ENCODE measurements at places on chromosomes 12 and 14.

DNA sequence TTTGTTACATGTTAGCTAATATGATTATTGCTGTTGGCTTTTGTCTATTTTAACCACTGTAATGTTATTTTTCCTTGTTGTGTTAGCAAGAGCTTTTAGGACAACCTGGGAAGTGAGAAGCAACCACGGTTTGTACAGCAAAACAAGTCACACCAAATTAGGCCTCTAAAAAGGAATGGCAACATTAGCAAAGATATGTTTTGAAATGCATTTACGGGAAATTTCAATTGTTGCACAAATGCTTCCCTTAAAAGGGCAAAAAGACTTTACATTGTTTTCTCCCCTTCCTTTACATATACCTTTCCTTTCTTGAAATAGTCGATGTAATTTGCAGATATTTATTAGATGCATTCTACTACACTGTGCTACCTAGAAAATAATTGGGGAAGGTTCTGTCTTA lies 4.1 kb upstream of the LTA4H start:
- DNase-seq = no peak

DNA sequence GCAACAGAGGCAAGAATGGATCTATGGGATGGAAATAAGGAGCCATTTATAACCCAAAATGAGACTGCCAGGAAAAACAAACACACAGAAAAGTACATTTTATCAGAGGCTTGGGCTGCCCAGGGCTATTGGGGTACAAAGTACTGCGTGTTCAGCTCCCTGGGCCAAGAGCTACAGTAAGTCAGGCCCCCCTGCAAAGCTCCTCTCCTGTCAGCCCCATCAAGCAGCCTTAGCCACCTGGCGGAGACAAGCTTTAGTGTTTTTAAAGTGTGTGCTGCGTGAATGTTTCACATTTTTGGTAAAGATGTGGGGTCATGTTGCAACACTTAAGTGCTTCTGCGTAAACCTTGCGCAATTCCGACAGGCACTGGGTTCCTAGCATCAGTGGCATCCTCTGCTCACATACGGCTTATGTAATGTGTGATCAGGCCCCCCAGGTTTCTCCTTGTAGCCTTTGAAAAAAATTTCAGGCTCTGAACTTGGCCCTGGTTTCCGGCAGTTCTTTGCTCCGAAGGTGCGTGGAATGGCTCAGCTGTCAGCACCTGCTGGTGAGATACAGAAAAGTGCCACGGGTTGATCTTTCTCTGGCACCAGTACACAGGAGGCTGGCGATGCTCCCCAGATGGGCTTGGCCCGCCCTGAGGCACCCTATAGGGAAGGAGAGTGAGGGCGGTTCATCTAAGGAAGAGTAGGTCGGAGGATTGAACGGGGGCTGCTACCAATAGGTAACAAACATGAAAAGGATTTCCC lies 198.7 kb upstream of the EEA1 start:
- no peak for DNase-seq

GRCh38 chr12:98355322-98355721 lies 160.1 kb upstream of the TMPO start:
- no peak for DNase-seq

GRCh38 chr14:99968191-99968920 lies 96.9 kb upstream of the EVL start:
- DNase-seq = no peak

DNA sequence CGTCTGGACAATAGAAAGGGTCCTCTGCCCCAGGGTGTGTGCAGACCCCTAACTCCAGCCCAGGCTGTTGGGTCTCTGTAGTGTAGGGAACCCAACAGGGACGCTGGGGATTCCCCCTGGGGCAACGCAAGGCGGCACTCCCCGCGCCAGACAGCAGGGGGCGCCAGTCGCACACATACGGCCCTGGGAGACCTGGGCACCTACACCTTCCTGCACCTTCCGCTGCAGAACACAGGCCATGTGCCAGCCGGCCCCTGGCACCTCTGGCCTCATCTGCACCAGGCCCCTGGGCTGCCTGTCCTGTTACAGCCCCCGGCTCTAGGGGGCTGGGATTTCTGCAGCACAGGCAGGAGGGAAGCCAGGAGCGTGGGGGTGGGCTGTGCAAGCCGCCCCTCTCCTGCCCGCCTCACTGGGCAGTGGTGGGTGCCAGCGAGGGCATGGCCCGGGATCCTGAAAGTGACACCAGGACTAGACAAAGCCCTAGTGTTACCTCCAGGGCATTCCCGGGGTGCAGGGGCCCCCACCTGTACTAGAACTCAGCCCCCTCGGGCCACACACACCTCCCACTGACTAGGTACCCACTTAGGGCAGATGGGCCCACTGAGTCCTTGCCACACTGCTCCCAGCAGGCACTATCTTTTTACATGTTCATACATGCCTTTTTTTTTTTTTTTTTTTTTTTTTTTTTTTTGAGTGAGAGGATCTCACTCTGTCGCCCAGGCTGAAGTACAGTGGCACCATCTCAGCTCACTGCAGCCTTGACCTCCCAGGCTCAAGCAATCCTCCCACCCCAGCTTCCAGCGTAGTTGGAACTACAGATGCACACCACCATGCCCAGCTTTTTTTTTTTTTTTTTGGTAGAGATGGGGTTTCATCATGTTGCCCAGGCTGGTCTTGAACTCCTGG lies 37.5 kb downstream of the CCNK start:
- no peak for DNase-seq

GRCh38 chr14:32756173-32756572 lies 182.5 kb upstream of the NPAS3 start:
- no peak for DNase-seq

- DNase-seq = no peak
Observed at GRCh38 chr12:70929029-70929428, 8.5 kb upstream of the PTPRR start.

DNA sequence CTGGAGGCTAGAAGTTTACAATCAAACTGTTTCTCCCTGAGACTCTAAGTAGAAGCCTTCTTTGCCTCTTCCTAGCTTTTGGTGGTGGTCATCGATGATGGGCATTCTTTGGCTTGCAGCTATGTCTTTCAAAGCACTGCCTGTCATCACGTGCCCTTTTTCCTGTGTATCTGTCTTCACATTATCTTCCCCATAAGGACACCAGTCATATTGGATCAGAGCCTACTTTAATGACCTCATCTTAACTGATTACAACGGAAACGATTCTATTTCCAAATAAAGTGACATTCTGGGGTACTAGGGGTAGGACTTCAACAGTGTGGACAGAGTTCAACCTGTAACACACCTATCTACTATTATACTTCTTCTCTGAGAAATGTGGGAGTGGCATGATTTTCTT lies 31.1 kb upstream of the IFNG-AS1 start:
- DNase-seq = no peak

- DNase-seq = no peak
Observed at GRCh38 chr14:68816943-68817430, 24.1 kb upstream of the ZFP36L1 start.

DNA sequence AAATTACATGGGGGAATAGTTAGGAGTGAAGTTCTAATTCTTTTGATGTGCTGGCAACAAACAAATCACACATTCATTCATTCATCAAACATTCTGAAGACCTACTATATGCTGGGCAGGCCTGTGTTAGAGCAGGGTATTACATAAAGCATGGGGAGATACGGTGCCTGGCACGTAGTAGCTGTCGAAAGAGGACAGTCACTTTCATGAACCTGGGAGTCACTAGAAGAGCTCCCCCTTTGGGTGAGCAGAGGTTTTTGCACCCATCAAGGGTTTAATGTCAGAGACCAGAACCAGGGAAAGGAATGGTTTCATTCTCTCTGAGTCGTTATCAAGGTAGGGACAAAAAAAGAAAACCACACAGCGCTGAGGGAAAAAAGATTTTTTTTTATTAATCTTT lies 10.0 kb downstream of the LHX5 start:
- no peak for DNase-seq

GRCh38 chr12:31797230-31797872 lies 68.5 kb upstream of the AMN1 start:
- no peak for DNase-seq

- DNase-seq = no peak
Observed at GRCh38 chr12:110927546-110927945, 7.2 kb upstream of the MYL2 start.

- no peak for DNase-seq
Observed at GRCh38 chr12:18383203-18383602, 121.9 kb downstream of the PIK3C2G start.

- no peak for DNase-seq
Observed at GRCh38 chr14:104940526-104941150, 16.0 kb downstream of the PLD4 start.

DNA sequence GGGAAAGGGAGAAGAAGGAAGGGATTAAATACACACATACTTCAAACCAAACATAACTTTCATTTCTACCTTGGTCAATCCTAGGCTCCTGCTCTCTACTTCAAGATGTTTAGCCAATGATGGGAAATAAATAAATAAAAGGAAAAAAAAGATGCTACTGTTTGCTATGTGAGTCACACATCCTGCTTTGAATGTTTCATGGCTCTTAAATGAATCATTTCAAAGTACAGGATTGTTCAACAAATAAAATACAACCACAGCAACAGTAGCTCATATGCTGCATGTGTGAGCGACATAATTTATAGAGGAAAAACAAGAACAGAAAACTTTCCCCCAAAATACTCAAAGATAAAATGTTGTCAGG lies 54.3 kb upstream of the NPFF start:
- no peak for DNase-seq

DNA sequence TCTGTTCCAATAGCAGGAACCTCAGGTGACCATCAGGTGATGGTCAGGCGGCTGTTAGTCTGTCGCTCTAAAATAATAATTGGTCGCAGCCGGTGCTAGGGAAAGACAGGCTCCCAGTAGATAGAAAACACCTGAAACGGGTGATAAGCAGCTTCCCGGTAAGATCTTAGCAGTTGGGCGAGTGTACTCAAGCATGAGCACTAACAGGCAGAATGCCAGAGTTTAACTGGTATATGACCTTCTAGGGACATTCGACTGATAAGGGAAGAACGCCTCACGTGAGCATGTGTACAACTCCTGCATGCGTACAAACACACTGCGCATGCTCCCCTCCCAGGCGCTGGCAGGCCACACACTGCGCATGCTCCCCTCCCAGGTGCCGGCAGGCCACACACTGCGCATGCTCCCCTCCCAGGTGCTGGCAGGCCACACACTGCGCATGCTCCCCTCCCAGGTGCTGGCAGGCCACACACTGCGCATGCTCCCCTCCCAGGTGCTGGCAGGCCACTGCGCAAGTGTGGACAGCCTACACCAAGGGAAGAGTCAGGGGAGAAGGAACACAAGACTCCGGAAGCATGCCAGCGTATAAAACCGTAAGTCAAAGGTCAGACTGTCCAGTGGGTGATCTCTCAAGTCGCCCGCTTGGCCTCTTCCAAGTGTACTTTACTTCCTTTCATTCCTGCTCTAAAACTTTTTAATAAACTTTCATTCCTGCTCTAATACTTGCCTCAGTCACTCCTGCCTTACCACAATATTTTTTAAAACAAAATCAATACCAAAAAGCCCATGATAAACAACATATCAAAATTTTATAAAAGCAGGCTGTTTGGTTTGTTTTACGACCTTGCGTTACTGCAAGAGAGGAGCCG lies 24.5 kb downstream of the GPRC5D start:
- DNase-seq = no peak

- no peak for DNase-seq
Observed at GRCh38 chr12:11688831-11689230, 39.4 kb downstream of the ETV6 start.

GRCh38 chr12:110768960-110769359 lies 26.3 kb upstream of the PPP1CC start:
- DNase-seq = no peak

- peak; percentile 56 for DNase-seq
Observed at GRCh38 chr12:115000038-115000437, 316.1 kb upstream of the TBX3 start.

DNA sequence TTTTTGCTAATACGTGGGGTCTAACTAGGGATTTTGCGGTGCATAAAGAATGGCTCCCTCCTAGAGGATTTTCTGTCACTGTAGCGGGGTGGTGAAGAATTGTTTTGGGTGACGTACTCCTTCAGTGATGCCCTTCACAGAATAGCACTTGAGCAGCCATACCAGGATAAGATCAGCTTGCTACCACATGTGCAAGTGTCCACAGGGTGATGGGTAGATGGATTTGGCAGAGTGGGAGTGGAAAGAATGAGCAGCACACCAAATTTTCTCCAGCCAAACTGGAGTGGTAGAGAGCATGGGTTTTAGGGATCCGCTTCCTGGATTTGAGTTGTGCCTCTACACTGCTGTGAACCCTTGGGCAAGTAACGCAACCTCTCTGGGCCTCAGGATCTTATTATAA lies 2.3 kb downstream of the TCP11L2 start:
- DNase-seq = no peak

- DNase-seq = no peak
Observed at GRCh38 chr12:65784289-65785015, 39.8 kb upstream of the HMGA2 start.

GRCh38 chr12:54870617-54871016 lies 16.3 kb downstream of the MUCL1 start:
- no peak for DNase-seq

- no peak for DNase-seq
Observed at GRCh38 chr12:27627123-27627852, 69.0 kb upstream of the REP15 start.

DNA sequence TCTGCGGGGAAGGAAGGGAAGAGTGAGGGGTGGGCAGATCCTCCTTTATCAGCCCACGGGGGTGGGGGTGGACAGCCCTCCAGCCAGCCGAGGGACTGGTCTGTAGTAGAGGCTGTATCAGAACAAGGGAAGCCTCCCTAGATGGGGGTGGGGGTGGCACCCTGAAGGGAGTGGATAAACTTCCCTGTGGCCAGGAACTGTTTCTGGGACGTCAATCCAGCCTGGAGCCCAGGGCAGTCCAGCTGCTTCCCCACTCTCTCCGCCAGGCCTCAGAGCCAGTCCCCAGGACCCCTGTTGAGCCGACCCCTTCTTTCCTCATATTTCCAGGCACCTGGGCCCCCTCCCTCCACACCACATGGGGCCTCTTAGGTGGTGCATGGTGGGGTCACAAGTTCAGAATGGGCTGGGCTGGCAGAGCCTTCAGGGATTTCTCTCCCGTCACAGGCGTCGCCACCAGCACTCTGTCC lies 6.7 kb downstream of the PLD4 start:
- no peak for DNase-seq

- DNase-seq = no peak
Observed at GRCh38 chr12:99267038-99267437, 380.5 kb upstream of the GARIN6 start.

- DNase-seq = no peak
Observed at GRCh38 chr14:55665067-55665675, 85.2 kb downstream of the KTN1 start.

DNA sequence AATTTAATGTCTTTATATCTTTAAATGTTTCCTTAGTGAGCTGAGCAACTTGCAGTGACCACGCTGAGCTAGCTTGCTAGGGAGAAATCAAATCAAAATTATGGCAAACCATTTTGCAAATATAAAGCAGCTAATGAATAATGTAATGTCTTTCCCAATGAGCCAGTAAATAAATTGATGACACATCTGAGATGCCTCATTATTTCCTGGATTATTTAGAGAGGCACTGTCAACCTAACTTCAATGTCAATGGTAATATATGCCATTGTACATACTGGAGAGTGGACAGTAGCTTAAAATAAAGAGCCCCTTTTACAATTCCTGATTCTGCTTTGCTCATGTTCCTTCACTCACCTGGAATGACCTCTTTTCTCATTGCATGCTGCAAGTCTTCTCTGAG lies 182.6 kb downstream of the PHLDA1 start:
- DNase-seq = no peak

Data from NCI-H187 treated with DMSO at 0.1 percent for 48 hours (cell line).